ENCODE measurements at places on chromosomes 16 and 17.

DNA sequence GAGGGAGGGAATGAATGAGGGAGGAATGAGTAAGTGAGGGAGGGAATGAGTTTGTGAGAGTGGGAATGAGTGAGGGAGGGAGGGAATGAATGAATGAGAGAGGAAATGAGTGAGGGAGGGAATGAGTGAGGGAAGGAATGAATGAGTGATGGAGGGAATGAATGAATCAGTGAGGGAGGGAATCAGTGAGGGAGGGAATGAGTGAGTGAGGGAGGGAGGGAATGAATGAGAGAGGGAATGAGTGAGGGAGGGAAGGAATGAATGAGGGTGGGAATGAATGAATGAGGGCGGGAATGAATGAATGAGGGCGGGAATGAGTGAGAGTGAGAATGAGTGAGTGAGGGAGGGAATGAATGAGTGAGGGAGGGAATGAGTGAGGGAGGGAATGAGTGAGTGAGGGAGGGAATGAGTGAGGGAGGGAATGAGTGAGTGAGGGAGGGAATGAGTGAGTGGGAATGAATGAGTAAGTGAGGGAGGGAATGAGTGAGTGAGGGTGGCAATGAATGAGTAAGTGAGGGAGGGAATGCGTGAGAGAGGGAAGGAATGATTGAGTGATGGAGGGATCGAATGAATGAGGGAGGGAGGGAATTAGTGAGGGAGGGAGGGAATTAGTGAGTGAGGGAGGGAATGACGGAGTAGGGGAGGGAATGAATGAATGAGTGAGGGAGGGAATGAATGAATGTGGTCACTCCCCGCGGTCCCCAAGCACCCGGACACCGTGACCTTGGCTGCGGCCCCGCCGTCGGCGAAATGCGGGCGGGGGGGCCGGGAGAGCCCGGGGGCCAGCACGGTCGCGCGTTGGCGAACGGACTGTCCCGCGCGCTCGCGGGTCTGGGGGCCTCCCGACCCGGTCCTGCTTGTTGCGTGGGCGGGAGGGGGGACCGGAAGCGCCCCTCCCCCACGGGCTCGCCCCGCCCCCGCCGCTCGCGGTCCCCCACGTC, 1.1 kb upstream of the UBE2I start:
- DNase-seq = no peak

- no peak for DNase-seq
These were observed 78.3 kb downstream of the RMI2 start for GRCh38 chr16:11423315-11424117.

DNA sequence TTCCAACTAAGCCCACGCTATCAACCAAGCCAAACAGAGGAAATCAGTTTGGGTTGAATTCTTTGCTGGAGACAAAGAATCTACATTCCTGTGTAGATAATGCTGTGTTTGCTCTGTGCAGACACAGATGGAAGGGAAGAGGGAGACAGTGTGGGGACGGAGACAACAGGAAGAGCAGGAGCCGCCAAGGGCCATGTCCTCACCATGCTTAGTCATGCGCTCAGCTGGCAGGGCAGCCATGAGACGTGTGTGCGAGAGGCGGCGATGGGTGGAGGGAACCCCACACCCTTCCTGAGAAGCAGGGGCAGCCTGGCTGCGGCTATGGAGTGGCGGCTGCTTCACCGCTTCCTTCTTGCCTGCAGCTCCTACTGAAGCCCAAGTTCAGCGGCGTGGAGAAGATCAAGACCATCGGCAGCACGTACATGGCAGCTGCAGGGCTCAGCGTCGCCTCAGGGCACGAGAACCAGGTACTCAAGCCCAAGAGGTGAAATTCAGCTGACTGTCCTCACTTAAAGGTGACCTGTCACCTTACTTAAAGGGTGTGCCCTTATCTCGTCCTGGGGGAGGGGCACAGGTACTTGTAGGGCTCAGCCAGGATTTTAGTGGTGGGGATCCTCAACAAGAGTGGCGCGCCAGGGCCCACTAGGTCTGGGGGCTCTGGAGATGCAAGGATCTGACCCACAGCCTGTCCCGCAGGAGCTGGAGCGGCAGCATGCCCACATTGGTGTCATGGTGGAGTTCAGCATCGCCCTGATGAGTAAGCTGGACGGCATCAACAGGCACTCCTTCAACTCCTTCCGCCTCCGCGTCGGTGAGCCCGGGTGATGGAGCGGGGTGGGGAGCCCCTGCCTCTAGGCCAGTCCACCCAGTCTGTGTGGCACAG, 47.5 kb downstream of the ADCY7 start:
- DNase-seq = no peak

GRCh38 chr16:75379339-75379738, 54.0 kb downstream of the CFDP1 start:
- no peak for DNase-seq

DNA sequence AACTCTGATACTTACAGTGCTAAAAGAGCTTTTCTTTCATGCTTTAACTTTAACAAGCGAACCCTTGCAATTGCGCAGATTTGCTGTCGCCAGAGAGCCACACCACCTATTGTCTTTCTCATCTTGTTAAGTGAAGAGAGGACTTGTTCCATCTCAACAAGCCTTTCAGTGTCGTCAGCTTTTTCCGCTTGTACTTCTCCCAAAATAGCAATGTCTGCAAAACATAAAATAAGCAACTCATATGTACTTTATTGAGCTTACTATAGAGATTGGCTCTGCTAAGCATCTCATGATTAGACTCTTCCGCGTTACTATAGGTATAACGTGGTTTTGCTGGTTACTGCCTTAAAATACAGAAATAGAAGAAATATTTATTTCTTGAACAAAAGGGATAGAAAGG, 51.9 kb downstream of the ABCA8 start:
- no peak for DNase-seq

DNA sequence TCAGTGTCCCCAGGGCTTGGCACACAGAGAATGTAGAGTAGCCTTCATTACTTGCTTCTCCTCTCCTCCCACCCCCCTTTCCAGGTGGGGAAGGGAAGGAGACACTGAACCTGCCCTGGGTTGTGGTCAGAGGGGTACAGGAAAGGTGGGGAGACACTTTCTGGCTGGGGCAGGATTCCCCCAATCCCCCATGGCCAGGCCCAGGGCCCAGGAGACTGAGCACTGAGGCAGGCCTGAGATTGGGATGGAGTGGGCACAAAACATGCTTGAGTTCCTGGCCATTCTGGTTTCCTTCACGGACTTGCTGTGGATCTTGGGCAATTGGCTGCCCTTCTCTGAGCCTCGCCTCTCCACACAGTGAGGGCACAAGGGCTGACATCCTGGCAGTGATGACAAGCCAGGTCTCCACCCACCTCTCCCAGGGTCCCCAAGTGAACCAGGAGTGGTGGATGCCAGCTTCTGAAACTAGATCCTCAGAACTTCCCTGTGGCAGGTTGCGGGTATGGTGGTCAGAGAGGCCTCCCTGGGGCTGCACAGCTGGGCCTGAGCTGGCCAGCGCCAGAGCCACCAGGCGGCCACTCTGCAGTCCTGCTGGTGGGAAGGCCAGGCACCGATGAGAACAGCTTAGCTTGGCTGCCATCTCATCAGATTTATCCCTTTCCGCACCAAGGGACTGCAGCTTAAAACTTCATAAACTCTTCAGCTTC, 9.3 kb downstream of the ZNF629 start:
- no peak for DNase-seq

GRCh38 chr16:50011707-50012106, 13.3 kb upstream of the CNEP1R1 start:
- DNase-seq = no peak

DNA sequence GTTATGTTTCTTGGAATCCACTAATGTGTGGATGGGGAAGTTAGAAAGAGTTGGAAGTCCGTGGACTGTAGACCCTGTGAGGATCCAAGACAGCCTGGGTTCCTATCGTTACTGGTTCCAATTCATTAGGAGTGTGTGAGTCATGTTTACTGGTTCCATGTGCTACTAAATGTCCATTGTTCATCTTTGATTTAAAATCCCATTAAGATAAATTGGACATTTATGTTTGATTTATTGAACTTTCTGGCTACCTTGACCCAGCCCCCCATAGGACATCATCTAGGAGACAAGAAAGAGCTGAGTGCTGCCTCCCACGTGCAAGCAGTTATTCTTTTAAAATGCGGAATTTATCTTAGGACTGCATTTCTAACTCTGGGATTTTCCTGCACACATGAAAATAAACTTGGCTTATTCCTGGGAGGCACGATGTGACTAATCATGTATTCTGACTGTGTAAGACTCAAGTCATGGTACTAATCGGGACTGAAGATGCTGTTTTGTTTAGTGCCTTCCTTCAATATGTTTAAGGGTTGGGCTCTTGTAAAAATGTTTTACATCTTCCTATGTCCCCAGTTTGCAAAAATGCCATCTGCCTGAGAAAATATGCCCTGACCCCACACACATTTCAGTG, 53.4 kb downstream of the RGS9 start:
- DNase-seq = no peak

DNA sequence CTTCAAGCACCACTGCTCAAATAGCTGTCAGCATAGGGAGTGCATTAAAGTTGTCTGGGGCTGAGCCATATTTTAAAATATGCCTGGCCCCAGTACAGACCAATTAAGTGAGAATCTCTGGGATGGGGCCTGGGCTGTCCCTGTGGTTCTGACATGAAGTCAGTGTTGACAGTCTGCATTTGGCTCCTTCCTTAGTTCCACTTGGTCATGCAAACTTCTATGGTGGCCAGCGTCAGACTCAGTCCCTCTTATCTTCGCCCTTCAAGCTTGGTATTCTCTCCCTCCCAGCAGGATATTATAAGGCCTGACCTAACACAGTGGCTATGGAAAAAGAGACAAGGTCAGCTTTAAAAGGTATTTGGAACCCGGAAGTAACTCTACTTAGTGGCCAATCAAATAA, 177.2 kb downstream of the PMP22 start:
- no peak for DNase-seq
